ENCODE measurements at places on chromosomes 12 and 14.

DNA sequence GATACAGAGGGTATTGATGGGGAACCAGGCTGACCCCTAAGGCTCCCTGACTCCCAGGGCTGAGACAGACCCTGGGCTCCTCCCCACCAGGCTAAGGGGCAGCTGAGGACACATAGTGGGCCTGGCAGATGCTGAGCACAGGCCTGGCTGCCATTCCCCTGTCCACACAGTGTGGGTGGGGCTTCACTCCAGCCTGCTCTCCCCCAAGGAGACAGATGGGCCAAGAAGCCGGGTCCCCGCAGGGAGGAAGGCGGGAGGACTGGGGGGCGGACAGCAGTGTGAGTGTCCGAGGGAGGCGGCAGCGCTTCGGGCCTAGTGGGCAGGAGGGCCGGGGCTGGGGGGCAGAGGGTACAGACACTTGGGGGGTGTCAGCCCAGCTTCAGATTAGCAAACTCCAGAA lies 32.0 kb downstream of the RFLNA start:
- DNase-seq = no peak

GRCh38 chr14:69259527-69260189 lies at the start of gene GALNT16:
TSS of gene GALNT16 (plus strand) at chr14:69260158. CDS start at chr14:69260291, 133 bp downstream.
- DNase-seq = no peak

GRCh38 chr14:91205459-91205858 lies 39.0 kb downstream of the GPR68 start:
- DNase-seq = no peak

GRCh38 chr12:100682178-100682577 lies 108.7 kb downstream of the GAS2L3 start:
- no peak for DNase-seq

- no peak for DNase-seq
Measured at GRCh38 chr14:88234442-88234841, 88.6 kb downstream of the KCNK10 start.

DNA sequence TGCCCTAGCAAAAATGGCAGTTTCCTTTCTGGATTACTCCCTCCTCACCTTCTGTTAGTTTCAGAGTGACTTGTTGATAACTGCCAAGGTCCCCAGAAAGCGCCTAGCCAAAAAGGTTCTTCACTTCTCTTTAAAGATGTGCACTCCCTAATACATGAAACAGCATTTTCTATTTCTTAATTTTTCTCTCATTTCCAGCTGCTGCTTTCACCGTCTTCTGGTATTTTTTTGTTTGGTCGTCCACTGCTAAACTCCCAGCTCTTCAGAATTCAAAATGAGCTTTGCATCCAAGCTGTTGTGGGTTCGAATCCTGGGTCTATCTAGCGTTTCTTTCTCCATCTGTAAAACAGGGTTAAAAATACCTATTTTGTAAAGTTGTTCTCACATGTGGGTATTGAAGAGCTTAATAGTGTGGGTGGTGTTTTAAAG lies 397 bp upstream of the BORCS5 start:
- DNase-seq = no peak

DNA sequence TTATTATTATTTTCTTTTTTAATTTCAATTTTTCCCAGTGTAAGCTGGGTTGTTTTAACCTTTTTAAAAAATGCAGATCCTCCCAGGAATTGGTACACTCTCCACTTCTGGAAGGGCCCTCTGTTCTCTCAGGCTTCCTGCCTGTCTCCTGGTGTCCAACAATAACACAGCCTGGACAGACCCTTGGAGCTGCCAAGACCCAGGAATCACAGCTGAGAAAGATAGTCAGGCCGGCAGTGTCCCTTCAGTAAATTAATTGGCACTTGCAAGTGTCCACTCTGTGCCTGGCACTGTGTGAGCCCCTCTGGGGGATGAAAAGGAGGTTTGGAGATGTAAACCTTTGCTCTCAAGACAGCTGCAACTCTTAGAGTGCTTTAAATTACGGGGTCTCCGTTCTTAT lies 113.3 kb downstream of the SMOC1 start:
- no peak for DNase-seq
